Breast epithelium (tissue), 4 donors: ENCODE measurements at places on chromosomes 6 and 20. TPM values are rescaled to one million over a fixed set of nuclear protein-coding genes. Genes with fewer than 3 reads are reported as not detected.

The SRC gene
- 12.8 TPM for total RNA-seq

The NNAT gene
- total RNA-seq, result 9.7 TPM

The COL10A1 gene
- not detected for total RNA-seq

The MMP24 gene
- total RNA-seq, result 2.5 TPM

The IL20RA gene
- 1.6 TPM for total RNA-seq

The MOG gene
- not detected for total RNA-seq

DNA sequence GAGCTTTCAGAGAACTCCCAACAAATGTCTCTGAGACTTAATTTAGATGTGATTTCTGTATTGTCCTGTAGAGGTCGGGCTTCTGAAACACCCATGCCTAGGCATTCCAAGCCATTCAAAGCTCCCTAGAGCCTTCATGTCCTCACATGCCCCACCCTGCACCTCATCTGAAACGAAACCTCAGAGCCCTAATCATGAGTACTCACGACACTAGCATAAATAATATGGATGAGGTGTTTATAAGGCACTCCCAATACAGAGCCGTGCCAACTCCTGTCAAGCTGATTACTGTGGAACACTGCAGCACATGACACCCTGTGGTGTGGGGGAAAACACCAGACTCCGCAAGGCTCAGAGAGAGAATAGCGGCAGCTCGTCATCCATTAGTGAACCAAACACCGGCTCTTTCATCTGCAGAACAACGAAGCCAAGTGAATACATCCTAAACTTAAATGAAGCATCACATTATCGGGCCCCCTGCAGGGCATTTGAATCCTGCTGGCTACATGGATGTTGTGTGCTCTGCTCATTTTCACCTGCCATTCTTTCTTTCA lies 83.8 kb downstream of the FNDC1 start:
- DNase-seq, result no peak
- no peaks in the 10 kb centered on the region for H3K4me1 ChIP-seq
- no peaks in the 10 kb centered on the region for H3K36me3 ChIP-seq
- H3K4me3 ChIP-seq, result no peak overlapping the region

DNA sequence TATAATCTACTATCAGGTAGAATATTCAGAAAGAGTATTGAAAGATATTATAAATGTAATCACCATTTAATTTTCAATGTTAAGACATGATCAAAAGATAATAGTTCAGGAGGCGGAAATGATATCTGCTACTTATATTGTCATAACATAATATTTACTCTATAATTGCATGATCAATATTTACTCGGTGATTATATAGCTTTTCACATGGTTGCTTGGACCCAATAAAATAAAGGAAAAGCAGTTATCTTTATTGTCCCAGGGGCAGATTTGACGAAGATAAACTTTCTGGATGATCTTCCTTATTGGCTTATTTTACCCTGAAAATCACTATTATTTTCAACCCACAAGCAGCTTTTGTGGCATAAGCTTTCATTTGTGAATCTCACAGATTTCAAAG lies 350.4 kb downstream of the HACE1 start:
- H3K36me3 ChIP-seq, result no peaks in the 10 kb centered on the region
- no peak overlapping the region for H3K4me3 ChIP-seq
- H3K4me1 ChIP-seq, result no peaks in the 10 kb centered on the region
- H3K27me3 ChIP-seq, result no peaks in the 10 kb centered on the region
- DNase-seq, result no peak
- H3K27ac ChIP-seq, result no peak overlapping the region

DNA sequence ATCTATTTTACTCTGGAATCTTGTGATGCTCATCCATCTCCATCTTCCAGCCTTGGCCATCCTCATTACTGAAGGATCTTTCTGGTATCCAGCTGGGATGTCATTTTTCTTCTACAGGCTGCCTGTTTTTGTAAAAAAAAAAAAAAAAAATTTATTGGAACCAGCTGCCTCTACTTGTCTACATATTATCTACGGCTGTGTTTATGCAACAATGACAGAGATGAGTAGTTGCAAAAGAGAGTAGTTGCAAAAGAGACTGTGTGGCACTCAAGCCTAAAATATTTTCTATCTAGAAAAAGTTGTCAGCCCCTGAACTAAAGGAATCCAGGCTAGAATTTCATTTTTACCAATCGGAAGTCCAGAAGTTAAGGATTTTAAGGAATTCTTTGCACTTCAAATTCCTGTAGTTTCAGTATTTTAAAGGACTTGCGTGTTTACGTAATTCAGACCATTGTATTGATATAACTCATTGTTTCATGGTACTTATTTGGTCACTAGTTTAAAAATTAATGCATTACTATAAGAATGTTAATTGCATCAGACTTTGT lies 38.6 kb upstream of the PLCG1 start:
- peaks cover 18% of the 10 kb centered on the region for H3K36me3 ChIP-seq
- DNase-seq, result no peak
- peak overlapping the region; percentile 19 for H3K27ac ChIP-seq
- H3K4me3 ChIP-seq, result no peak overlapping the region

GRCh38 chr6:152206072-152206818 lies 398.8 kb downstream of the ESR1 start:
- DNase-seq, result no peak
- peaks cover 16% of the 10 kb centered on the region for H3K36me3 ChIP-seq
- no peak overlapping the region for H3K4me3 ChIP-seq
- H3K27ac ChIP-seq, result no peak overlapping the region
- H3K4me1 ChIP-seq, result no peaks in the 10 kb centered on the region
- H3K27me3 ChIP-seq, result no peaks in the 10 kb centered on the region

- peak overlapping the region; percentile 60 for H3K27ac ChIP-seq
- no peaks in the 10 kb centered on the region for H3K4me1 ChIP-seq
- DNase-seq, result no peak
- no peaks in the 10 kb centered on the region for H3K36me3 ChIP-seq
These were observed 5.1 kb downstream of the RREB1 start for GRCh38 chr6:7112741-7113313.

GRCh38 chr6:40322336-40322735 lies 264.8 kb downstream of the LRFN2 start:
- H3K4me1 ChIP-seq, result no peaks in the 10 kb centered on the region
- H3K4me3 ChIP-seq, result no peak overlapping the region
- H3K36me3 ChIP-seq, result no peaks in the 10 kb centered on the region
- no peaks in the 10 kb centered on the region for H3K27me3 ChIP-seq
- no peak for DNase-seq

GRCh38 chr6:161963634-161964234 lies 689.9 kb upstream of the AGPAT4 start:
- H3K36me3 ChIP-seq, result no peaks in the 10 kb centered on the region
- H3K27me3 ChIP-seq, result no peaks in the 10 kb centered on the region
- no peak for DNase-seq
- H3K4me3 ChIP-seq, result no peak overlapping the region

DNA sequence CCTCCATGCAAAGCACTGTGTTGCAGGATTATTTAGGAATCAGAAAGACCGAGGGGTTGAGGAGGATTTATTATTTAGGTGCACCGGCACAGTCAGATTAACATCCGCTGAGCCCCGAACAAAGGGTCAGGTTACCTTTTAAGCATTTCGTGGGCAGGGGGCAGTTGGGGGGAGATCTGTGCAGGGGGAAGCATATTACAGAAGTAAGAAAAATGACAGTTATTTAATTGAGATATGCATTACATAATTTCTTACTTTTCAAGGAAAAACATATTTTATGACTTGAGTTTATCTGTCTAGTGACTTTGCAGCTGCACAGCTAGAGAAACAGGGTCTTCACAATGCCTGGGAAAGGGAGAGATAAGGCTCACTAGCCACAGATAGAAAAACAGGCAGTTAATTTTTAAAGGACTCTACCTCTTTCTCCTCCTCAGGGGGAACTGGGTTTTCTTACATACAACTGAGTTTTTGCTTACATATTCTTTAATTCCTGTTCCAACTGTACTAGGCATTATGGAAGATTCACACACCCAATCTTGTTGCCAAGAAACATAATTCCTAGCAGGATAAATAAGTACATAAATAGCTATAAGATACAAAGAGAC lies 1.7 kb upstream of the HINT3 start:
- no peaks in the 10 kb centered on the region for H3K36me3 ChIP-seq
- no peak overlapping the region for H3K27ac ChIP-seq
- no peak for DNase-seq
- no peak overlapping the region for H3K4me3 ChIP-seq
- H3K4me1 ChIP-seq, result no peaks in the 10 kb centered on the region

DNA sequence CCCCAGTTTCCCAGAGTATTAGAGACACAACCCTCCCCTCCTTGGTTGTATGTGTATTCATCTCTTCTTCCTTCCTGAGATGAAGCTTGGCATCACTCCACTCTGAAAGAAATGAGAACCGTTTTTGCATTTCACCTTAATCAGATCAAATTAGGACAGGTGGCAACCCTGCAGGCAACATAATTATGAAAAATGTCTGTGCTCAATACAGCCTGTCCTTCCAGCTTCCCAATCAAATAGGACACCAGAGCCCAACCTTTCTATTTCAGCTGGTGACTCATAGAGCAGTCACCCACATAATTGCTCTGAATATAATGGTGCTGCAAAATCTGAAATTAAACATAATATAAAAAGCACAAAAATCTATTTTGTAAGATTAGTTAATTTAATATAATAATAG lies 310.2 kb upstream of the AGPAT4 start:
- H3K4me1 ChIP-seq, result no peaks in the 10 kb centered on the region
- H3K27ac ChIP-seq, result no peak overlapping the region
- no peaks in the 10 kb centered on the region for H3K36me3 ChIP-seq
- H3K4me3 ChIP-seq, result no peak overlapping the region

DNA sequence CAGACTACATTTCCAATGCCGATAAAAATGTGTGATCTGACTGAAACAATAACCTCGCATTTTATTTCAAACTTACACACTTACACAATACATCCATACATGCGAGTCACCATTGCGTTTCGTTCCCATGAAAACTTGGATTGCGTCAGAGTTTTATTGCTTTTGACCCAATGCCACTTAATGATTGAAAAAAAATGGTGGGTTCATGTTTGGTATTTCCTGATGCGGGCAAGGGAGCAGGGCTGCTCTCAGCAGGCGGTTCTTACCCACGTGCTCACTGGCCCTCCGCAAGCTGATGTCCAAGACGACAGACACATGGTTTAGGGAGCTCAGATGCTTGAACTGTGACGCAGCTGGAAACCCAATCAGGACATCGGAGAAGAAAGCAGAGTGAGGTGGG lies 281.0 kb upstream of the SULF2 start:
- no peaks in the 10 kb centered on the region for H3K27me3 ChIP-seq
- no peak overlapping the region for H3K27ac ChIP-seq
- no peak for DNase-seq
- no peak overlapping the region for H3K4me3 ChIP-seq
- no peaks in the 10 kb centered on the region for H3K36me3 ChIP-seq
- no peaks in the 10 kb centered on the region for H3K4me1 ChIP-seq

DNA sequence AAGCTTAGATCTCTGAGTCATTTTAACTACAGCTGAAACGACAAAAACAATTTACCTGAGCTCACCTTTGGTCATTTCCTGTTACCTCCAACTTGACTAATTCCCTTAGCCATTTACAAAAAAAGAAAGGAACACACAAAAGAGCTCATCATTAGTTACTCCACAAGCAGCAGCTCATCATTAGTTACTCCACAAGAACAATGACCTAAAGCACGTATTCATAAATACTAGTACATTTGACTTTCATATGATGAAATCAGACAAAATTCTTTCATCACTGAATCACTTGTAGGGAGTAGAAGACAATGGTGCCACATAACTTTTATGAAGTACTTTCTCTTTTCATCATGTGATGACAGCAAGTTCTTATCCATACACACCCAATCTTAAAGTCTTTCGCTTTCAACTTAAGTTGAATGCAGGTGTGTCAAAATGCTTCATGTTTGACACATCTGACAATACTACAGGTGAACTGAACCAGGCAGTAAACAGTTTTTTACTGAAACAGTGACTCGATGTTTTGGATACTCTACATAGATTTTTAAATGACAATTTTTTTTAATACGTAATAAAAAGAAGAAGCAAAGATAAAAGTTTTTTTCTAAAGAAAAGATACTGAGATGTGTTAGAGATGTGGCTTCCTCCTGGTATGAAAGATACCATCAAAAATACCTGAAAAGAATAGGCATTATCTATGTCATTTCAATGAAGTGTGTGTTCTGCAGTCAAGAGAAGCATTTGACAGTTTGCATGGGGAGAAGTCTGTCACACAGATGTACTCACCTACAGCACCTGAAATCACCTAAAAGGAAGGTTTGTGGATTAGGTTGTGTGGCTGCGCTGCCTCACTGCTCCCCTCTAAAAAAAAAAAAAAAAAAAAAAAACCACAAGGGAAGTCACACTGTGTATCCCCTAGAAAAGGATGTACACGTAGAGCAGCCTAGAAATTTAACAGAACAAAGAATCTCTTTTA lies 109.1 kb downstream of the PRDM1 start:
- H3K27me3 ChIP-seq, result no peaks in the 10 kb centered on the region
- no peak overlapping the region for H3K4me3 ChIP-seq
- no peak for DNase-seq
- no peaks in the 10 kb centered on the region for H3K4me1 ChIP-seq
- no peaks in the 10 kb centered on the region for H3K36me3 ChIP-seq
- H3K27ac ChIP-seq, result no peak overlapping the region

GRCh38 chr6:3758842-3759144 lies 7.3 kb upstream of the PXDC1 start:
- no peaks in the 10 kb centered on the region for H3K4me1 ChIP-seq
- H3K27ac ChIP-seq, result no peak overlapping the region
- no peak for DNase-seq
- no peaks in the 10 kb centered on the region for H3K27me3 ChIP-seq

- no peak for DNase-seq
- no peaks in the 10 kb centered on the region for H3K36me3 ChIP-seq
- H3K27ac ChIP-seq, result no peak overlapping the region
- H3K4me3 ChIP-seq, result no peak overlapping the region
These were observed 66.0 kb downstream of the CDH26 start for GRCh38 chr20:60024245-60024644.
